CD14-positive monocyte (primary cell): ENCODE measurements at places on chromosomes 2 and 18.

DNA sequence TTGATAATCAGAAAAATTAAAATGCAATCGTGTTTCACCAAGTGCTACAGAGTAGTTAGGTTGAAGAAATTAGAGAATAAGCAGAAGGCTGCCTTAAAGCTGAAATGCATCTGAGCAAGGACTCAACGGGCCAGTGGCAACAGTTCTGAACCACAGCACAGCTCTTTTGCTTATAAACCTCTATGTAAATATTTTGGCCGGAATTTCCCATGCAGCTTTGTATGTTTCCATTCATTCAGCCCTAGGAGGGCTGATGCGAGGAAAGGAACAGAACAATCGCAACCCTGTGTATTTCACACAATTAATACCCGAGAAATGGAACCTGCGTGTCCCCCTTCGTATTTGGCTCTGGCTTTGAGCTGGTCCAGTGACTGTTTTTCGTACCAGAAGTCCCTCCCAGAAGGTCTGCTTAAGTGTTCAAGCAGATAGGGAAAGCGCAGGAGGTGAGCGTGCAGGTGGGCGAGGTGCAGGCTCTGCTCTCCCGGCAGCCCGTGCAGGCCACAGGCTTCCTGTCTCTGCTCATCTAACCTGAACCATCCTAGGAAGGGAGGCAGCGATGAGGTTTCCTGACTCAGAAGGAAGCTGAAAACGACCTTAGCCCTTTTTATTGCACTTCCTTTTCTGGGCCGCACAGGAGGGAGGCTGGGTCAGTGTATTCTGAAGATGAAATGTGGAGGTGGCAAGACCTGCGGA lies 67.3 kb downstream of the ASB1 start:
- DNase-seq, result no peak

DNA sequence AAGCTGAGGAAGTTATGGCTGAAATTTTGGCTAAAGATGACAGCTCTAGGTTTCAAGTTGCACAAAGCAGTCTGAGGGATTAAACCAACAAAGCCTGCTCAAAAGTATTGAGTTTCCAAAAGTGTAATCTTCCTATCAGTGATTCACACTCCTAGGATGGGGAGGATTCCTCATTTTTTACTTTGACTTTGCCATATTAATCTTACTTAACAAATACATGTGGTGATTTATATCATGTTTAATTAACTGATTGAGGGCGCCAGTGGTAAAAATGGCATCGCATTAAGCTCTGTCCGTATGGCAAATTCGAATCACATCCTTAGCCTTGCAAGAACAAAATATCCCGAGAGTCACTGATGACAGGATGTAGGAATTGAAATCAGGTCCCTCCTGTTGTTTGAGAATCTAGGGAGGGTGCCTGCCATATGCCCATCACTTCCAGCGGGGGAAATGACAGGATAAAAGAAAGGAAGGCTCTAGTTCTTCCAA lies 78.1 kb upstream of the ETAA1 start:
- no peak for DNase-seq

- no peak for DNase-seq
Observed at GRCh38 chr2:181585732-181586131, 71.2 kb downstream of the CERKL start.

- DNase-seq, result no peak
Observed at GRCh38 chr2:219446101-219446504, 11.5 kb downstream of the SPEG start.

GRCh38 chr2:149543845-149544244 lies 43.7 kb downstream of the MMADHC start:
- DNase-seq, result no peak

DNA sequence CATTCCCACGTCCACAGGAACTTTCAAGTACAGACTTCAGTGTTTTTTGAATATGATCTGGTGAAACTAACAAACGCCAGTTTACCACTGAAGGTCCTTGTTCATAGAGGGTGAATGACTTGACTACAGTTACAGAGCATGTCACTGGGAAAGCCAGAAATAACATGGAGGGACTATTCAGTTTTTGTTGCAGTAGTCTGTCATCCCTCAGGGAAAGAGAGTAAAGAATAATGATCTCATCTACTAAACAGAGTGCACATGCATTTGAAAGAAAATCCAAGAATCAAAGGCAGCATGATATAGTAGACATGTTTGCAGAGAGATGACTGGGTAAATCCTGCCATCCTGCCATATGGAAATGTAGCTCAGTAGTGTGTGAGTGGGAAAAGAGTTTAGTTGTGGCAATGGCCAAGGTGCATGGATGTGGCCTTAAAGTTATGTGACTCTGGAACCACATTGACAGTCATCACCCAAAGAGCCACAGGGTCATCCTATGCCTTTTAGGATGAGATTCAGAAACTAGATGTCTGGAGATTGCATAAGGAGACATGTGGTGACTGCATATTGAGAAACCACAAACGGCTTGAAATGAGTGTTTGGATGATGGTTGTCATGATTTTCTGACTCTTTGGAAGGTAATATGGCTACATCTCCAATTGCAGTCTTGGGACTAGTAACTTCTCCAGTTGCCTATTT lies 125.3 kb upstream of the ZEB2 start:
- peak; percentile 85 for DNase-seq

- DNase-seq, result no peak
Observed at GRCh38 chr2:9032121-9032520, 28.6 kb upstream of the MBOAT2 start.

GRCh38 chr2:159185401-159186130 lies 100.9 kb downstream of the WDSUB1 start:
- no peak for DNase-seq

- no peak for DNase-seq
Observed at GRCh38 chr18:58690259-58690658, 19.0 kb downstream of the MALT1 start.

DNA sequence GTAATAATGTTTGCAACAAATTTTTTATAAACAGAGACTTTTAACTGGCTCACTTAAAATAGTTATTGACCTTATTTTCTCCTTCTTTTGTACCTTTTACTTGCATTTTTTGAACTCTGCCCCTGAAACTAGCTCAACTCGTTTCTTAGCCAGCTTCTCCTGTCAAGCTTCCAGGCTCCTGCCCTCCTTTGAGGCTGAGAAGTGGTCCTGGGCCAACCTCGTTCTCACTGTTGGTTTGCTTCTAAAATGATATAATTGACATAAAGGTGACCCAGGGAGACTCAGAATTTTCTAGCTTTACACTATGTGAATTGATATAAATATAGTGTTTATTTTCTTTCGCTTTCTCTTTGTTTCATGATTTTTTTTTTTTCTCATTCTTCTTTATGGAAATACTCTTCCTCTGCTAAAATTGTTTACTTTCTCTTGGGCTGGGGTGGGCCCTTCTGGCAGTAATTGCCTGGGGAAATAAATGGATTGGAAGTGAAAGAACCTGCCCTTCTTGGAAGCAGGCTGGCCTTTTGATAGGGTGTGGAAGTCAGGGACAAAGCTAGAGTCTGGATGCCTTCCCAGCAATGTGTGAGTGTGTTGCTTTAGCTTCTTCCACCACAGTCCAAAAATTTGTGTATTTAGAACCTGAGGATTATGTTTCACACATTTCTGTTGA lies 30.7 kb downstream of the GPD2 start:
- no peak for DNase-seq

DNA sequence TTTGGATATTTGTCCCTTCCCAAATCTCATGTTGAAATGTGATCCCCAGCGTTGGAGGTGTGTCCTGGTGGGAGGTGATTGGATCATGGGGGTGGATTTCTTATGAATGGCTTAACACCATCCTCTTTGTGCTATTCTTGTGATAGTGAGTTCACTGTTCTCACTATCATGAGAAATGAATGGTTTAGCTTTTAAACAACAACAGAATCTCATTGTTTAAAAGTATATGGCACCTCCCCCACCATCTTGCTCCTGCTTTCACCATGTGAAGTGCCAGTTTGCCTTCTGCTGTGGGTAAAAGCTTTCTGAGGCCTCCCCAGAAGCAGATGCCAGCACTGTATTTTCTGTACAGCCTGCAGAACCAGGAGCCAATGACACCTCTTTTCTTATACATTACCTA lies 38.1 kb downstream of the KIAA1328 start:
- DNase-seq, result no peak

DNA sequence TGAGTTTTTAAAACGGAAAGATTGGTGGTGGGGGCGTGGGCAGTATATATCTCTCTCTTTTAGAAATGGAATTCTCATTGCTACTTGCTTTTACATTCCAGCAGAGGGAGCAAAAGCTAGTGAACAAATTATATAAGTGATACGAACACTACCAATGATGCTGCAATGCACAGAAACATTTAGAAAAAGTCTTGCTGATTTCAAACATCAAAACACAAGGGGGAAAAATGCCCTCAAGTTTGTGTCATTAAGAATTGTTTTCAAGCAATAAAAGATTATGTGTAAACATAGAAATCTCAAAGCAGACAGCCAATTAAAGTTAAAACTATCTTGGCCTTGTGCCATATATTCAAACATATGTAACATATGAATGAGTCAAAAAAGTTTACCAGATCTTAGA lies 296.3 kb upstream of the KCNJ3 start:
- no peak for DNase-seq
